ENCODE measurements at places on chromosomes 11 and 22.
A peak's percentile ranks its signal among the peaks of the same experiment; 100 is the strongest.

DNA sequence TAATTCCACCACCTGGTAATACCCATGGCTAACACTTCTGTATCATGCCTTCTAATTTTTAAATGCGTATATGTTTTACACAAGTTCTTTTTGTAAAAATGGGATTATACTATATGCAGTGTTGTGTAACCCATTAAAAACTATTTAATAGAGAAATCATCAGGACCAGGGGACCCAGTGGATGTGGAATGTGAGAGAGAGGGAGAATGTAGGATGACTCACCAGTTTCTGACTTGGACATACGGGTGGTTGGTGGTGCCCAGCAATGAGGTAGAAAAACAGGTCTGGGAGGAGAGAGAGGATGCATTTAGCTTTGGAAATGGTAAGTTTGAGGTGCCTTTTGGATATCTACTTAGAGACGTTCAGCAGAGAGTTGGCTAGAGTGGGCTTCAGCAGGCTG lies 112.0 kb upstream of the TBCEL start:
- DNase-seq, result no peak

DNA sequence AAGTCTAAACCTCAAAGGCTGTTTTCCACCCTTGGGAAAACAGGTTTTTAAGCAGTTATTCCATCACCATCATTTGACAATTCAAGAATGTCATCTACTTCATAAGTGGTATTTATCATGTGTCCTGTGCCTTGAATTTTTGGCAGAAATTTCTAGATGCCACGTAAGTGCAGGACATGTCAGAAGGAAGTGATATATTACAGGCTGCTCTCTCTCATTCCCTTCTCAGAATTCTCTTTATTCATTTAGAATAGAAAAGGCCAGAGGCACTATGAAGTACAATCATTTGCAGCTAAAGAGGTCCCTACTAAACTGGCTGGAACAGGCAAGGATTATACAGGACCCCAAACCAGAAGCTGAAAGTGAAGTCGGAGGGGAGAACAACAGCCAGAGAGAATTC lies 11.9 kb downstream of the RBFOX2 start:
- no peak for DNase-seq

- peak; percentile 8 for DNase-seq
Observed at GRCh38 chr22:35230839-35231584, 26.3 kb upstream of the HMGXB4 start.

GRCh38 chr11:68471360-68472340 lies 11.1 kb downstream of the PPP6R3 start:
- DNase-seq, result no peak

DNA sequence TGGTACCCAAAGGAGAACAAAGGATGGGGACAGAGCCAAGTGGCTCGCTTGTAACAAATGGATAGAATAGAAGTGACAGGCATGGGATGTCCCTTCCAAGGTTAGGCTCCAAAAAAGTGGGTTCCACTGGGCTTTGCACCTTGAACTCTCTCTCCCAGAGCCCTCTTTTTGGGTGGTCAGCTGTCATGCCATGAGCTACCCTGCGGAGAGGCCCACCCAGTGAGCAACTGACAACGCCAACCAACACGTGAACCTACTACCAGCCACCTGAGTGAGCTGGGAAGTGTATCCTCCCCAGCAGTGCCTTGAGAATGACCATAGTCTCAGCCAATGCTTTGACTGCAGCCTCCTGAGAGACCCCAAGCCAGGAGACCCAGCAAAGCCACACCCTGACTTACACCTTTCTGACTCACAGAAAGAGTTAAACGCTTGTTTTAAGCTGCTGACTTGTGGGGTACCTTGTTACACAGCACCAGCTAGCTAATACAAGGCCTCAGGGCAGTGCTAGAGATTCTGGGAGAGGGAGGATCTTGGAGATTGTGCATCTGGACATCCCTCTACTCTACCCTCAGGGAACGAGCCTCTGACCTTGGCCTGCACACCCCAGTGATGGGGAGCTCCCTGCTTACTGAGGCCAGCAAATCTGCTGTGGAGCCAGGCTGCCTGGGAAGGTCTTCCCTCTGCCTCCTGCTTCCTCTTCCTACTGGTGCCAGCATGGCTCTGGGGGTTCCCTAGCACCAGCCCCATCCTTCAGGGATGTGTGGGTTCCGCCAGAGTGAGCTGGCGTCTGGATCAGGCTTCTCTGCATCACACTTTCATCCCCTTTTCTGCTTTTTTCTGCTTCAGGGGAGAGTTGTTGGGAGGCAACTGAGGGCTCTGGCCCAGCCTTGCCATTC lies 29.1 kb upstream of the RFPL3 start:
- DNase-seq, result no peak

- DNase-seq, result no peak
Observed at GRCh38 chr11:33863418-33864172, 28.3 kb downstream of the LMO2 start.

- no peak for DNase-seq
Observed at GRCh38 chr11:64244107-64244506, 2.6 kb downstream of the PPP1R14B start.

DNA sequence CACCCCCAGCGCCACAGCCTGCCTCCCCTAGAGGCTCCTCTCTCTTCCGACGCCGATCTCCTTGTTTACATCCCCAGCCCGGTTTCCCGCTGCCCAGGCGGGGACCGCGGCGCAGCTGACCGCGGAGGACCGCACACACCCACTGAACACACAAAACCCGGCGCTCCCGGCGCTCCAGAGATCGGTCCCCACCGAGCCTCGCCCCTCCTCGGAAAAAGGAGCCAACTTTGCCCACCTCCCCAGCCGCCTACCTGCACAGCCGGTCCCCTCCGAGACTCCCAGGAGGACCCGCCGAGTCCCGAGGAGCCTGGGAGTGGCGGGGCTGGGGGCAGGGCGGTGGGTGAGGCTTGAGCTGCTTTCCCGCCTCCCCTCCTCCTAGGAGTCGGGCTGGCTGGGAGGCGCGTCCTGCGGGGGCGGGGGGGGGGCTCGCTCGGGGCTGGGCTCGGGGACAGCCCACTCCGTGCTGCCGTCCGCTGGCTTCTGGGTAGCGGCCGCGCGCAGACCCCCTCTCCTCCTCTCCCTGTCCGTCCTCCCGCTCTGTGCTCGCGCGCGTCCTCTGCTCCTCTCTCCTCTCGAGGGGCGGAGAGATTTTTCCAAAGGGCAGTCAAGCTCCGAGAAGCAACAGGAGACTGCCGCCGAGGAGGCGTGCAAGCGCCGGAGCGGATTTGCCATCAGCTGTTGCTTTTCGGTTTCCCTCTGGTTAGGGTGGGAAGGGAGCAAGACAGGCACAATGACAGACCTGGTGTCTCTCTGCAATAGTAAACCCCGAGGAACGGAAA lies at the start of gene FXYD6:
Gene FXYD6 (minus strand): TSS at position 318 of the 779 bp plus-strand sequence. CDS start 33,882 bp downstream, outside the sequence.
- DNase-seq, result no peak

DNA sequence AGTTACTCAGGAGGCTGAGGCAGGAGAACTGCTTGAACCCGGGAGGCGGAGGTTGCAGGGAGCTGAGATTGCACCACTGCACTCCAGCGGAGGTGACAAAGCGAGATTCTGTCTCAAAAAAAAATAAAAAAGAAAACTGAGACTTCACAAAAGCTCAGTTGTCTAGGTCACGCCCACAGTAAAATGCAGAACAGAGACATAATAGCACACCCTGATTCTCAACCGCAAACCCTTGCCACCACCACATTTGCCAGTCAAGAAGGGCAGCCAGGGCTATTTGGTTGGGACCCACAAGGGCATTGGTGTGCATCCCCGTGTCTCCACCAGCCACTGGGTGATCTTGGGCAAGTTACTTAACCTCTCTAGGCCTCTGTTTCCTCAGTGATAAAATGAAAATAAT lies 25.4 kb downstream of the CREB3L1 start:
- DNase-seq, result no peak

DNA sequence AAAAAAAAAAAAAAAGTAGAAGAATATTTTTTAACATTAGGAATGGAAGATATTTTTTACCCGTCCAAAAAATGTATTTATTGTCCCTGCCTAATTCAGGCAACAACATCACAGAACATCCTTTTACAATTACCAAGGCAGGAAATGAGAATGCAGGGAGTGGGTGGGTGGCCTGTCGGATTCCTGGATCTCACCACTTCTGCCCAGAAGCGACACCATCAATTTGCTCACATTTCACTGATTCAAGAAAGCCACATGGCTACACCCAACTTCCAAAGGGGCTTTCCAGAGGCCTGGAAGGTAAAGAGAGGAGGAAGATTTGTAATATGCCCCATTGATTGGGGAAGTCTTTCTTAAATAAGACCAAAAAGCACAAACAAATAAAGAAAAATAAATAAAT lies 93.8 kb upstream of the CLPB start:
- DNase-seq, result no peak
